ENCODE measurements at places on chromosomes 12 and 14.
A peak's percentile ranks its signal among the peaks of the same experiment; 100 is the strongest.

- DNase-seq, result no peak
Measured at GRCh38 chr12:78559886-78560285, 304.7 kb upstream of the SYT1 start.

- no peak for DNase-seq
Measured at GRCh38 chr12:111035578-111036301, 115.4 kb upstream of the MYL2 start.

GRCh38 chr14:73755434-73756014 lies 41.3 kb upstream of the PNMA1 start:
- peak; percentile 24 for DNase-seq

DNA sequence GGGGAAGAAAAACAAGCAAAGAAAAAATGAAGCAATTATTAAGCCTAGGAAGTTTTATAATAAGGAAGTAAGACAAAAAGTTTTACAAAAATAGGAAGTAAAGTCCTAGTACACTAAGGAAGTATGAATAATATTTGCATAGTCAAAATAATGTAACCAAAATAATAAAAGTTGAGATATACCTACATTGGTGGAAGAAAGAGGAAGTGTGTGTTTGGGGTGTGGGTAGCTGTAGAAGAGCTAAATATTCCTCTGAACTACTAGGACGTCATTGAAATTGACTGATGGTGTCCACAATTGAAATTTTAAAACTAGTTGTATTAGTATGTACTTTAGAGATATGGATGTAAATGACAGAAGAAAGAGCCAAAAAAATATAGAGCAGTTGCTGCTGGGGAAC lies 228.4 kb upstream of the OTX2 start:
- no peak for DNase-seq

GRCh38 chr12:87280356-87280755 lies 748.8 kb downstream of the C12orf50 start:
- DNase-seq, result no peak

- DNase-seq, result no peak
Measured at GRCh38 chr12:126761420-126761819, 1505.5 kb upstream of the TMEM132C start.

GRCh38 chr12:111596985-111597830 lies 1.9 kb downstream of the ATXN2 start:
- no peak for DNase-seq

DNA sequence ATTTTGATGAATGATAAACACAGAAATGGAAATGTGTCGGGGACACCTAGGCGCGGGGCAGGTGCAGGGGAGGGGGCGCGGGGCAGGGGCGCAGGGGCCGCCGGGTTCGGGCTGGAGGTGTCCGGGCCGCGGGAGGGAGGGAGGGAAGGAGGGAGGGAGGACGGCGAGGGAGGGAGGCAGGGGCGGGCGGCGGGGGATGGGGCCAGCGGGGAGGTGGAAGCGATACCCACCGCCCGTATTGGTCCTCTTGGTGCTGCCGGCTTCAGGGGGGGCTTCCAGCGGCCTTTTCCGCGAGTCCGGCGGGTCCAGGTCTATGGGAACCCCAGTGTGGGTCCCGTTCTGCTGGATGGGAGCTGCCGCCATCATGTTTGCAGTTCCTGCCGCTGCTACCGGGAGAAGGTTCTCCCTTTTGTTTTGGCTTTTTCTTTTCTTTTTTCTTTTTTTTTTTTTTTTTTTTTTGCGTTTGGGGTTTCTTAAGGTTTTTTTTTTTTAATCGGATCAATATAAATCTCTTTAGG lies 703 bp downstream of the NOVA1 start:
- peak; percentile 32 for DNase-seq

- DNase-seq, result no peak
Measured at GRCh38 chr12:6569786-6570185, 1.7 kb upstream of the NOP2 start.

DNA sequence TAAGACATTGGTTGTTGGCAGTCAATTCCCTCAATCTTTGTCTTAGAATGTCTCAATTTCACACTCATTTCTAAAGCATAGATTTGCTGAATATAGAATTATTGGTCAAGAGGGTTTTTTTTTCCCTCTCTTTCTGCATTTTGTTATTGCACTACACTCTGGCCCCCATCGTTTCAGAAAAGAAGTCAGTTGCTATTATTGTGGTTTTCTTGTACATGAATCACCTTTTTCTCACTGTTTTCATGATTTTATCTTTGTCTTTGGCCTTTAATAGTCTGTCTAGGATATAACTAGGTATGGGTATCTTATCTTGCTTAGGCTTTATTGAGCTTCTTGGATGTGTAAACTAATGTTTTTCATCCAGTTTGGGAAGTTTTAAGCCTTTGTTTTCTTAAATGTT lies 194.3 kb upstream of the DAAM1 start:
- no peak for DNase-seq

DNA sequence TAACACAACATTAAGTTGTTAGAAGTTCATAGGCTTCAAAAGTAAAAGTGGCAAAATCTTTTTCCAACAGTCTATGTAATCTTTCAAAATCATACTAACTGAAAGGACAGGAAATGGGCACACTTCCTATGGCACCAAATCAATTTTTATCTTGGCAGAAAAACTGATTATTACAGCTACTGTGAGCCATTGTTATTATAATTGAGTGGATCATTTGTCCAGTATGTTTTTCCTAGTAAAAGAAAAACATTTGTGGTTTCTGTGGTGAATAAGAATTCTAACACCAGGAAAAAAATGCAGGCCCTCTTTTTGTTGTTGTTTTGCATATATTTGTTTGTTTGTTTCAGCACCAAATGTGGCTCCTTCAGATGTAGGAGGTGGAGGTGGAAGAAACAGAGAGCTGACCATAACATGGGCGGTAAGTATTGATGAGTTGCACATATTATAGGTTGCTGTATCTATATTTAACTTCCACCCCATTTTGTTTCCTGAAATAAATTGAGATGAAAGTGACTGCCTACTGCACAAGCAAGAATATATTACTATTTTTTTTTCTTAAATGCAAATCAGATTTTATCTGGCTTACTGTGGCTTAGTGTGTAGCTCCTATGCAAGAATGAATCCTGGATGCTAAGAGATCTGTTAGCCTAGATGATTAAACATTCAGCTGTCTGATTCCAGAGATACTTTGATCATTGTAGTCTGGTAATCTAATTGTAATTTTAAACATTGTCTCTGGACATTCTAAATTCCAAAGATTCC lies 174.1 kb upstream of the PDZRN4 start:
- no peak for DNase-seq

DNA sequence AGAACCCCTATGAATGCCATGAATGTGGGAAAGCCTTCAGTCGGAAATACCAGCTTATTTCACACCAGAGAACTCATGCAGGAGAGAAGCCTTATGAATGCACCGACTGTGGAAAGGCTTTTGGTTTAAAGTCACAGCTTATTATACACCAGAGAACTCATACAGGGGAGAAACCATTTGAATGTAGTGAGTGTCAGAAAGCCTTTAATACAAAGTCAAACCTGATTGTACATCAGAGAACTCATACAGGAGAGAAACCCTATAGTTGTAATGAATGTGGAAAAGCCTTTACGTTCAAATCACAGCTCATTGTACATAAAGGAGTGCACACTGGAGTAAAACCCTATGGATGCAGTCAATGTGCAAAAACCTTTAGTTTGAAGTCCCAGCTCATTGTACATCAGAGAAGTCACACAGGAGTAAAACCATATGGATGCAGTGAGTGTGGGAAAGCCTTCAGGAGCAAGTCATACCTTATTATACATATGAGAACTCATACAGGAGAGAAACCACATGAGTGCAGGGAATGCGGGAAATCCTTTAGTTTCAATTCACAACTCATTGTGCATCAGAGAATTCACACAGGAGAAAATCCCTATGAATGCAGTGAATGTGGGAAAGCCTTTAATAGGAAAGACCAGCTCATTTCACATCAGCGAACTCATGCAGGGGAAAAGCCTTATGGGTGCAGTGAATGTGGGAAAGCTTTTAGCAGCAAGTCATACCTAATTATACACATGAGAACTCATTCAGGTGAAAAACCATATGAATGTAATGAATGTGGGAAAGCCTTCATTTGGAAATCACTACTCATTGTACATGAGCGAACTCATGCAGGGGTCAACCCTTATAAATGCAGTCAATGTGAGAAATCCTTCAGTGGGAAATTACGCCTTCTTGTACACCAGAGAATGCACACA lies 22.3 kb downstream of the ZNF268 start:
- DNase-seq, result no peak

GRCh38 chr12:6363010-6363329 lies 12.4 kb downstream of the SCNN1A start:
- DNase-seq, result no peak

DNA sequence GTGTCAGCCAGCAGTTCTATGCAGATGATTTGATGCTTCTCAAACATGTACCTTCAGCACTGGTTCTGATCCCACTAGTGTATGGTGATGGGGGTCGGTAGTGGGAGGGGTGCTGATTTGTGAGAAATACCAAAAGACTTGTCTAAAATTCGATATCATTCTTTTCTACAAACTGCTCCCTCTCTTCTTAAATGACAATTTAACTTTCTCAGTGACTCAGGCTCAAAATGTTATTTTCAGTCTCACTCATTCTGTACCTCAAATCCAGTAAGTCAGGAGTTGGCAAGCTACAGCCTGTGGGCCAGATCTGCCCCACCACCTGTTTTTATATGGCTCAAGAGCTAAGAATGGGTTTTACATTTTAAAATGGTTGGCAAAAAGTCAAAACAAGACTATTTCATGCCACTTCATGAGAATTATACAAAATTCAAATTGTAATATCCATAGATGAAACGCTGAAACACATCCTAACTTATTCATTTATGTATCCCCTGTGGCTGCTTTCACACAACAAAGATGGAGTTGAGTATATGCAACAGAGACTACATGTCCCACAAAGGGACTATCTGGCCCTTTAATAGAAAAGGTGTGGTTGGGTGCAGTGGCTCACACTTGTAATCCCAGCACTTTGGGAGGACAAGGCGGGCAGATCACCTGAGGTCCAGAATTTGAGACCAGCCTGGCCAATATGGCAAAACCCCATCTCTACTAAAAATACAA lies 6.6 kb upstream of the NOP2 start:
- DNase-seq, result no peak

- DNase-seq, result no peak
Measured at GRCh38 chr12:88336076-88336739, 194.1 kb downstream of the TMTC3 start.

GRCh38 chr14:20204721-20205120 lies 14.0 kb downstream of the OR11G2 start:
- no peak for DNase-seq

DNA sequence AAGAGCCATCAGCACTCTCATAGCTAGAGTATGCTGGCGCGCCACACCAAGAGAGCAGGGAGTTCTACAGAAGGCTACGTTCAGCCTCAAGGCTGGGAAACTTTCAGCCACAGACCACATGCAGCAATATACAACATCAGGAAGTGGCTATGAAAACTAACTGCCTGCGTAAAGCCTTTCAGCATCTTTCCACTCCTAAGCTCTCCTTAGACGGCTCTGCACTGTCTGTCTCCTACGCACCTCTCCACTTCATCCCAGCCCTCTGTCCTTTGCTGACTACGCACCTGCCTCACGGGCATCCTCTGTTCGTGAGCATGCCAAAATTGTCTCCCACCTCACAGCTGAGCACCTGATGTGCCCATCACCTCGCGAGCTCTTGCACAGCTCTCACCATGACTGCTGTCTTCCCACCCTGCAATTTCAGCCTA lies 9.7 kb downstream of the MPHOSPH9 start:
- no peak for DNase-seq

- no peak for DNase-seq
Measured at GRCh38 chr14:54931101-54931500, 28.5 kb upstream of the GCH1 start.

DNA sequence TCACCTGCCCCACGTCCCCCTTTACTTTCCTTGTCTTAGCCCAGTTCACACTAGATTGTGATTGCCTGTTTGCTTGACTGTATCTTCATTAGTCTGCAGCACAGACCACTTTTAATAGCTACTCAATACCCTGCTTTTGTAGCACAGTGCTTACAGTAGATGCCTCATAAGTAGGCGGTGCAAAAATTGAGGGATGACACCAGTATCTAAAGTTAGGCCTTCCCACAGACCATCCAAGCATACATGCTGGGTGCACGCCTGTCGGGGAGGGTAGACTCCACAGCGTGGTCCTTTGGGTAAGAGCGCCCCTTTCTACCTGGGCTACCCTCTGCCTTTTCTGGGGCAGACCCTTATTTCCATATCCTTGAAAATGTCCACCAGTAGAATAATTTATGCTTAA lies 140.8 kb downstream of the GCH1 start:
- DNase-seq, result no peak

GRCh38 chr12:15001733-15002382 lies 29.0 kb downstream of the PDE6H start:
- DNase-seq, result peak; percentile 19

GRCh38 chr14:70018230-70018629 lies 139.0 kb downstream of the SMOC1 start:
- DNase-seq, result no peak

- no peak for DNase-seq
Measured at GRCh38 chr12:28710882-28711281, 438.2 kb upstream of the FAR2 start.

DNA sequence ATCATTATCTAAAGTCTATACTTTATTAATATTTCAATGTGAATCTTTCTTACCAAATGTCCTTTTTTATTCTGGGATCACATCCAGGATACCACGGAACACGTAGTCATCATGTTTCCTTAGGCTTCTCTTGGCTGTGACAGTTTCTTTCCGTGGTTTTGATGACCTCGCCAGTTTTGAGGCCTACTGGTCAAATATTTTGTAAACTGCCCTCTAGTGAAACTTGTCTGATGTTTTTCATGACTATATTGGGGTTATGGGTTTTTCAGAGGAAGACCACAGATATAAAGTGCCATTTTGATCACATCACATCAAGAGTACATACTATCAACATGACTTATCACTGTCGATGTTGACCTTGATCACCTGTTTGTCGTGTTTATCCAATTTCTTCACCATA lies 14.1 kb upstream of the SERPINA6 start:
- DNase-seq, result no peak

GRCh38 chr12:77796775-77797174 lies 33.9 kb upstream of the NAV3 start:
- no peak for DNase-seq

DNA sequence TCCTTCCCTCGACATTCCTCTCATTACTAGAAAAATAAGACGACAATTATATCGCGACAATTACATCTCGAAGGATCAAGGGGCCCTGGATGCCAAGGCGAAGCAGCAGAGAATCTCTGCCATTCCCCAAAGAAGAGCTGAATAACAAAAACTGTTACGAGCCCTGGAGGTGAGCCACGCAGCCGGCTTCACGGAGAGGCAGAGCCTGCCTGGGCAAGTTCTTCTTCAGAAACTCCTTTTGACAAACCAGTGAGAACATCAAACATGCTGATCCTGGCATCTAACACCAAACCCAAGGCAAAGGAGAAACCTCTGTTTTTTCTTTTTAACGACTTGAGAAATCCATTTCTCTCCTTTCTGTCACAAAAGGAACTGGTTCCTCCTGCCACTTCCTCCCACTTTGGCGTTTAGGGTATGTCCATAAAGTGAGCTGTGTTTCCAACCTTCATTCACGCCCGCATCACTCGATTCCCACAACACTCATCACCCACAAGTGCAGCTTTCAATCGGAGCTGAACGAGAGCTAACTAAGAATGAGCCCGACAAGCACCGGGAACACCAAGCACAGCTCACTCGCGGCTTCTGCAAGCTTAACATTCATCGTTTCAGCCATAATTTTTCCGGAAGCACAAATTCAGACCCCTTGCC lies 21.5 kb downstream of the CCDC88C start:
- no peak for DNase-seq
